ENCODE measurements at places on chromosomes 16 and 17.

DNA sequence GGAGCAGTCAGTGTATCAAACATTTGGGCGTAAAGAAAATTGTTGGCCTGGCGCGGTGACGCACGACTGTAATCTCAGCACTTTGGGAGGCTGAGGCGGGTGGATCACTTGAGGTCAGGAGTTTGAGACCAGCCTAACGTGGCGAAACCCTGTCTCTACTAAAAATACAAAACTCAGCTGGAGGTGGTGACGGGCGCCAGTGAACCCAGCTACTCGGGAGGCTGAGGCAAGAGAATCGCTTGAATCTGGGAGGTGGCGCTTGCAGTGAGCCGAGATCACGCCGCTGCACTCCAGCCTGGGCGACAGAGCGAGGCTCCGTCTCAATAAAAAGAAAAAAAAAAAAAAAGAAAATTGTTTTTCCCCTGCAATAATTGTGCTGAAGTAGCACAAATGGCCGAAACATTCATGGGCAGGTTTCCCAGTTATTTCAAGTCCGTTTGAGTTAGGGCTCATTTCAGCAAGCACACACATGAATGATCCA, 1.4 kb downstream of the GCSH start:
- peak; percentile 9 for DNase-seq

- no peak for DNase-seq
Observed at GRCh38 chr16:30054959-30055553, 10.5 kb upstream of the ALDOA start.

GRCh38 chr16:21645261-21645721, 7.1 kb downstream of the IGSF6 start:
- no peak for DNase-seq

GRCh38 chr16:57480754-57481230, 5.5 kb downstream of the DOK4 start:
- DNase-seq, result peak; percentile 80

DNA sequence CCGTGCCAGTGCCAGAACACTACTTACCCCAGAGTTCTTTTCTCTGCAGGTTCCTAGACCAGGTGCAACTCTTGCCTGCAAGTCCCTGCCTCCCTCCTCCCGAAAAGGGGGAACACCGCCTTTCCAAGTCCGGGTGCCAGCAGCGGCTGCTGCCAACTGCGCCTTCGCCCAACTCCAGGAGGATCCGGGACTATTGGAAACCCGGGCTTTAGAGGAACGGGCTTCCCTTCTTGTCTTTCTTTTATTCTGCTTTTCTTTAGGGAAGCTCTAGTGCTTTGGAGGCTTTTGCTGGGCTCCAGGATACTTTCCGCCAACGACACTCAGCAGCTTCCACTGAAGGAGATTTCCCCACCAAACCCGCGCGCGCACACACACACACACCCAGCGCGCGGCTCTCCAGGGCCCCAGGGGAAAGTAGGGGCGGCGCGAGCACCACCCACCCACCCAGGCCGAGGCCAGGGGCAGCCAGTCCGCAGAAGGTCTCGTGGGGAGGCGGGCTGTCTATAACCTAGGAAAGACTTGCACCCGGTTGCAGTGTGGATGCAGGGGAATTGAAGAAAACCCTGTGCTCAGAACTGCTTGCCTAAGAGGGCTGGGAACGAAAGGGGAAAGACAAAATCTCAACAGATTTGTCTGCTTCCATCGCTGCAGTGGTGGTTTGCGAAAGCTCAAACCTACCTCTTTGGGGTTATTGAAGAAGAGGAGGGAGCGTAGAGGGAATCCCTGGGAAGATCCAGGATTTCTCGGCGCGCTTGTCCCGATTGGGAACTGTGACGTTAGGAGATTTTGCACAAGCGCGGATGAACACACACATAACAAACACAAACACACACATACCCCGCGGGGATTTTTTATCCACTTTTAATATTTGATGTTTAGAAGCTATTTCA, 977 bp upstream of the CA10 start:
- peak; percentile 78 for DNase-seq

- DNase-seq, result no peak
Observed at GRCh38 chr16:88385831-88386815, 3.4 kb downstream of the ZNF469 start.

All from G401 (cell line).